ENCODE measurements at places on chromosomes 16 and 17.

DNA sequence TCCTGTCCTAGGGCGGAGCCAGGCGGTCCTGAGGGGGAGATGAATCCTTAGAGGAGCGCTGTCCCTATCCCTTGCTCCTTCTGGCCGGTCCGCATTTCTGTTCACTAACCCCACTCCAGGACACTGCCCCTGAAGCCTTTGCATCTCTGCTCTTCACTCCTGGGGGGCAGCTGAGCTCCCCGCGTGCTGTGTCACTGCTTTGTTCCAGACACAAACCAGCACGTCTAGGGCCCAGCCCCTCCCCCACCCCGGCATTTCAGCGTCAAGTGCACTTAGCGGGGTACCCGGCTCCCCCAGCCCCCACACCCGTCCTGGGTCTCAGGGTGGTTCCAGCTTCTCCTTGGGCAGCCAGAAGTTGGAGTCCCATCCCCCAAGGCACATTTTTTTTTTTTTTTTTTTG is 8.9 kb downstream of the CORO6 start:
- no peak for DNase-seq

DNA sequence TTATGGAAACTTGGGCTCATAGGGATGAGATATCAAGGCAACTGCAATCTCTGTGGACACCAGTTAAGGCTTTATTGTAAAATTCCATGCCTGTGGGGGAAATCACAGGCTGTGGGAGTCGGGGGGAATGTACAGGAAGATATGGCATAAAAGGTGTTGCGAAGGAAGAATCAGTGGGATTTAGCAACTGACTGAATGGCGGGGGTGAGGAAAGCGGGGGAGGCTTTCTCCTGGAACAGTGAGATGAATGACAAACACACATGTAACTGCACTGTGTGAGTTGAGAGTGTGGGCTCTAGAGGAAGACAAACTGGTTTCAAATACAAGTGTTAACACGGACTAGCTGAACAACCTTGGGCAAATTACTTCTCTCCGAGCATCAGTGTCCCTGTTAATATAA is 143.7 kb downstream of the PRKCB start:
- no peak for DNase-seq

GRCh38 chr17:28968231-28968913 is 17.1 kb upstream of the PHF12 start:
- no peak for DNase-seq

DNA sequence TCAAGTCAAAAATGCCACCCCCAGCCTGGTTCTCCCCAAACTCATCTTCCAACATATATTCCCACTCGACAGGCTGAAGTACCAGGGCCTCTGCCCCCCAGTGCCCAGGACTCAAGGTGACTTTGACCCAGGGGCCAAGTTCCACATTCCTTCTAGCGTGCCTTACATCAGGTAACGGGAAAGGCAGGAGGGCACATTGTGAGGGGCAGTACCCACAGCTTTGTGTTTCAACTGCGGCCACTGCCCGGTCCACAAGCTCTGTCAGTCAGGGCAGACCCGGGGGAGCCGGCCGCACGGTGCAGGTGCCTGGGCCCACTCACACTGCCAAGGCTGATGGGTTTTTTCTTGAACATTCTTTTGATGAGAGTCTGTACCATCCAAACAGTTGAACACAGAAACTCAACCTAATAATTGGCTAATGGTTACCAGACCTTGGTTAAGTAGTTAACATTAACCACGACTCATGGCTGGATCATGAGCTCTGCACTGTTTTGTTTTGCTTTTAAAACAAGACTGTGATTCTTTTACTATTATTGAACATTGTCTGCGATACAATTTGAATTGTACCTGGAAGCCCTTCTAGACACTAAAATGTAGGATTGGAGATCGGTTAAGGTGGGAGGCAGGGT is 17.6 kb downstream of the ACE start:
- no peak for DNase-seq

DNA sequence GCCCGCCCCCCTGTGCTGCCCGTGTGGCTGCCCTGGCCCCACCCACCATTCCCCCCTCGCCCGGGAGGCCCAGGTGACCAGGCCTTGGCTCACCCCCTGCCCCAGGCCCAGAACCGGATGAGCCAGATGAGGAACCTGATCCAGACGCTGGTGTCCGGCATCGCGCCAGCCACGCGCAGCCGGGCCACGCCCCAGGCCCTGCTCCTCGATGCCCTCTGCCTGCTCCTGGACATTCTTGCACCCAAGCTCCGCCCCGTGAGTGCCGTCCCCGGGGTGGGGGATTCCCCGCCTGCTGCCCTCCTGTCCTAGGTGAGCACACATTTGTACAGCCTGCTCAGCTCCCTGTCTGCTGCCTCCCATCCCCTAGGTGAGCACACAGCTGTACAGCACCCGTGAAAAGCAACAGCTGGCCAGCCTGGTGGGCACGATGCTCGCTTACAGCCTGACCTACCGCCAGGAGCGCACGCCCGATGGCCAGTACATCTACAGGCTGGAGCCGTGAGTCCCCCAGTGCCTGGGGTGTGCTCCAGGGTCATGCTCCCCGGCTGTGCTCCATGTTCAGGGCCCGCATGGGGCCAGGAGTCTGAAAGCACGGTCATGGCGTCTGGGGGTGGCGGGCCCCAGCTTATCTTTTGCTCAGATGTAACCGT is 4.8 kb downstream of the GNG13 start:
- DNase-seq: no peak

GRCh38 chr16:72362973-72363372 is 191.0 kb upstream of the PMFBP1 start:
- DNase-seq: no peak

DNA sequence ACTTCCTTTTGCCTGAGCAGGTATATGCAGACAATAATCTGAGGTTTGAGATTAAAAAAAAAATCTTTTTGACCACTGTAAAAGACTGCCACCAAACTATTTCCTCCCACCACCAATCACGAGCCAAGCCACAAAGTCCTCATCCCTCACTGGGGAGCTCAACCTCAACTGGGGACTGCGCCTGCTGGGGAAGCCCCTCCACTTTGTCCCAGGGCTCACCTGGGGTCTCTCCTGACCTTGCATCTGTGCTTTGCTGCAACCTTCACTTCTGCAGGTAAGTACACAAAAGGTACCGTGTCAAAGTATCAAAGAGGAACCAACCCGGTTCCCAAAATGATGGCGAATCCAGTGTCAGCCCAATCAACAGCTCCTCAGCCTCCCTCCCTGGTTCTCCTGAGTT is 35.5 kb downstream of the TLE7 start:
- no peak for DNase-seq

DNA sequence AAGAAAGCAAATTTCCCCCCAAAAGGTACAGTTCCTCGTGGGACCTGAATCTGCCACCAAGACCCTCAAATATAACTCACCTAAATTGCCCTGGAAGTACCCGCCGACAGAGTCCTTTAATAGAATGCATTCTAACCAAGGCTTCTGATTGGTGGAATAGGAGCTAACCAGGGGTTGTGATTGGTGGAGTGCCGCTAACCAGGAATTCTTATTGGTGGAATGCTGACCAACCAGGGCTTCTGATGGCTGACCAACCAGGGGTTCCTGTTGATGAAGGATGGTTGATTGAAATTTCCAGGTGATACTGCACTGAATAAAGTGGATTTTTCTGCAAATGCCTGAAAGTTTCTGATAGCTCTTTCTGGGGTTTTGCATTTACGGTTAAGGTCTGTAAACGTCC is 6.5 kb downstream of the TFAP4 start:
- DNase-seq: peak; percentile 19

DNA sequence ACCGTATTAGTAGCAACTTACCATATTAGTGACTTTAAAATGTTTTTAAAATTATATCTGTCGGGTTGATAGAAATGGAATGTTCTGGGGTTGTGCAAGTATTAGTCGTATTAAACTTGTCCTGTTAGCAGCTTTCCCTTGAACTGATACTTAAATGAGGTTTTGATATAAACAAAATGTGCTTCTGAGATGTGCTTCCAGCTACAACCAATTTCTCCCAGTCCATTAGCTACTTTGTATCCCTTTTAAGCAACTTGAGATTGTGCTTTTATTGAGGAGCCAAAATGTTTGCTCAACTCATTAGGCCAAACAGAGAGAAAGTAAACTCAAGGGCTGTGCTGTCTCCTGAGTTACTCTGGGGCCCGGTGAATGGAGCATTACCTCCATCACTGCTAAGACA is 255.0 kb upstream of the RBFOX1 start:
- no peak for DNase-seq

- peak; percentile 29 for DNase-seq
Measured at GRCh38 chr16:88939972-88940861, 36.8 kb downstream of the CBFA2T3 start.

DNA sequence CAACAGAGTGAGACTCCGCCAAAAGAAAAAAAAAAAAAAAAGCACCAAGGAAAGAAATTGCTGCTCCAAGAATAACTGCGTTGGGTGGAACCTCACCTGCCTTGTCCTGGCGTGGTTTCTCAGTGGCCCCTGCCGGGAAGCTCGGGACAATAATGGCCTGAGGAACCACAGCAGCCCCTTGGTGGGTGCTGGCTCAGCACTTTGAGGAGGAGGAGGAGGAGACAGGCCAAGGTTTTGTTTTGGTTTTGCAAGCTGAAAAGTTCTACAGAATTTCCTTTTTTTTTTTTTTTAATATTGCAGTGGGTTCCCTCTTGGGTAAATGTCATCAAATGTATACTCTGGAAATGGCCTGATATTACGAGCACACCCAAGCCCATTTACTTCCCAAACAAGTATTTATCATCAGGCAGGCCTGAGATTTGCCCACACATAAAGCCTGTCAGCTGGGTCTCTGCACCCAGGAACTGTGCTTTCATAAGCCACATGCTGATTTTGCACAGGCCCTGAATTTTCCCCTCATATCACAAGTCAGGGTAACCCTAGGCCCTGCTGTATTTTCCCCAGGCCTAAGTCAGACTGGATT is 78.3 kb downstream of the SOCS1 start:
- no peak for DNase-seq

DNA sequence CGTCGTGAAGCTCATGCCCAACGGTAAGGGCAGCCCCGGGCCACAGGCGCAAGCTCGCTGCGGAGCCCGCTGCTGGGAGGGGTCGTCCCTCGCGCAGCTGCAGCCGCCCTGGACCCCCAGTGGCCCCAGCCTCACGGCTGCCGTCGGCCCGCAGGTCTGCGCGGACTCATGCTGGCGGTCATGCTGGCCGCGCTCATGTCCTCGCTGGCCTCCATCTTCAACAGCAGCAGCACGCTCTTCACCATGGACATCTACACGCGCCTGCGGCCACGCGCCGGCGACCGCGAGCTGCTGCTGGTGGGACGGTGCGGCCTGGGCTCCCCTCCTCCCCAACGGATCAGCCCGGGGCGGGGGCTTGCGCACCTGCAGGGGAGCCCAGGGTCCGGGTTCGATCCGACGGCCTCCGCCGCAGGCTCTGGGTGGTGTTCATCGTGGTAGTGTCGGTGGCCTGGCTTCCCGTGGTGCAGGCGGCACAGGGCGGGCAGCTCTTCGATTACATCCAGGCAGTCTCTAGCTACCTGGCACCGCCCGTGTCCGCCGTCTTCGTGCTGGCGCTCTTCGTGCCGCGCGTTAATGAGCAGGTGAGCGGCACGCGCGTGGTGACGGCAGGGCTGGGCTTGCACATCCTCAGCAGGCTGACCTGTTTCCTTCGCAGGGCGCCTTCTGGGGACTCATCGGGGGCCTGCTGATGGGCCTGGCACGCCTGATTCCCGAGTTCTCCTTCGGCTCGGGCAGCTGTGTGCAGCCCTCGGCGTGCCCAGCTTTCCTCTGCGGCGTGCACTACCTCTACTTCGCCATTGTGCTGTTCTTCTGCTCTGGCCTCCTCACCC is 5.8 kb downstream of the SLC5A2 start:
- DNase-seq: no peak
